ENCODE measurements at places on chromosomes 6 and 20.

DNA sequence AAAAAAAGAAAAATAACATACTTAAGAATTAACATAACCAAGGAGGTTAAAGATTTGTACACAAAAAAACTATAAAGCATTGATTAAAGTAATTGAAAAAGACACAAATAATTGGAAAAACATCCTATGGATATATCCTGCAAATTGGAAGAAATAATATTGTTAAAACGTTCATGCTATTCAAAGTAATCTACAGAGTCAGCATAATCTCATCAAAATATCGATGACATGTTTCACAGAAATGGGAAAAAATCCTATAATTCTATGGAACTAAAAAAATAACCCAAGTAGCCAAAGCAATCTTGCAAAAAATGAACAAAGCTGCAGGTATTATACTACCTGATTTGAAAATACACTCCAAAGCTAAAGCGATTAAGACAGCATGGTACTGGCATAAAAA lies 23.3 kb downstream of the OR5V1 start:
- no peak for DNase-seq

- no peak for DNase-seq
Observed at GRCh38 chr20:9550871-9551270, 36.5 kb downstream of the LAMP5 start.

GRCh38 chr6:24775520-24776058 lies 852 bp downstream of the GMNN start:
- DNase-seq = no peak

DNA sequence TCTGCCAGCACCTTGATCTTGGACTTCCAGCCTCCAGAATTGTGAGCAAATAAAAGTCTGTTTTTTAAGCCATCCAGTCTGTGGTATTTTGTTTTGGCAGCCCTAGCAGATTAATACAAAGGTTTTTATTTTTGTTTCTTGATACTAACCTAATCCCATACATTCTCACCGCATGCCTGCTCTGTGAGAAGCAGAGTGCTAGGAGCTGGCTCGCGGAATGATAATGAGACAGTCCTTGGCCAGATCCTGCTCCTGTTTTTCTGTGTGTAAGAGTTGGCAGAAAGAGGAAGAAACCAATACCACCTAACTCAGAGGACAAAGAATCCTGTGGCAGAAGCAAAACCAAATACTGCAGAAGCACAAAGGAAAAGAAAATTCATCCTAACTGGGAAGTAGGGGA lies 82.6 kb downstream of the KIF16B start:
- no peak for DNase-seq

GRCh38 chr6:24460966-24461365 lies 28.4 kb downstream of the GPLD1 start:
- no peak for DNase-seq

GRCh38 chr20:54172532-54172855 lies 1.3 kb downstream of the CYP24A1 start:
- no peak for DNase-seq

DNA sequence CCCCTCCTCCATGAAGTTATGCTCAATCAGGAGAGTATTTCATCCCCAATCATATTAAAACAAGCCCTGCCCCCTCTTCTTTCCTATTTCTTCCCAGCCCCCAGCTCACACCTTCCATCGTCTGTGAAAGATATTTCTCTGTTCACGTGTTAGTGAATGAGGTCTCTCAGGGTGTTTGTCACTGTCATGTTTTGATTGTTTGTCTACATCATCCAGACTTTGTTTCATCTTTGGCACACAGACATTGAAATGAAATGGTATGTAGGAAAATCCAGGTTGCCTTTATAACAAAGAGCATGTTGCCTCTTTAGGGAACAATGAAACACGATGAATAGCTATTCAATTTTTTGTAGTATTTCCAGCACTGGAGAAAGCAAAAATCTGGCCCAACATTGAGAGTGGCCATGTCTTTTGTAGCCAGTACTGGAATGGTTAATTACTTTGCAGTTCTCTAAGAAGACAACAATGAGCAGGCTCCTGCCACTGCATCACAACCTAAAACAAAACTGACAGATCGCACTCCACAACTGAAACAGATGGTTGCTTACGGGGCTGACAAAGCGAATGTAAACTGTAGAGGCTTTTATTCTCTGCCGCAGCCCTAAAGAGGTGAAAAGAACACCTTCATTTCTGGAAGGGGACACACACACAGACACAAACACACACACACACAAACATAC lies 543.6 kb upstream of the CITED2 start:
- no peak for DNase-seq

DNA sequence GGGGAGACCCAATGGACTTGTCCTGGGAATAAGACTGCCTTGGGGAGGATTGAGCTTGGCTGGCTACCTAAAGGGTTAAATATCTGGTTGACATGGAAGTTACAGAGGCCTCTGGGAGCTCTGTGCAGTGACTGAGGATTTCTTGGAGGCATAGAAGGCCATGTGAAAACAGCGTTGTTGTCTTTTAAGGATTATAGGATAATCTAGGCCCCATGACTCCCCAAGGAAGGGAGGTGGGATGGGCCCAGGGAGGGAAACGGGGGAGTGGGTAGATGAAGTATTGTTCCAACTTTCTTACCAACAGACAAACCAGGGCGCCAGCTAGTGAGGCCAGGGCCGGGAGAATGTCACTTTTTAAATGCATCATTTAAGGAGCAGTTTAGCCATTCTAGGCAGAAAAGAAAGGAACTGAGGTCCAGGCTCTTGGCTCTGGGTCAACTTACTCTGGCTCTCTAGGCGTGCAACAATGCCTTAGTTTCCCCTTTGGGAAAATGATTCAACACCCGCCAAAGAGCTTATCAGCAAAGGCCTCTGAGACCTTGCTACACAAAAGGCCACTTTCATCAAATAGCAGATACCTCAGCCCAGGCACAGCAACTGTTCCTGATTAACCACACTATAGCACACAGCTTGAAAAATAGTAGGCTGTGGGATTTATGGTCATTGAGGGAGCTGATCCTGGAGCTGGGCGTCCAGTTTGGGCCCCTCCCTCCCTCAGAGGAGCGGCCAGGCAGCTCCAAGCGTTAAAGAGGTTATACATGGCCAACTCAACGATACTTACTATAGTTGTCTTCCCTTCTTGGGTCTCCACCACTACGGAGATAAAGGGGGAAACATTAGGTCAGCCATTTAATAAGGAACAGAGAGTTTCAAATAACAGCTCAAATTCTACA lies 7.0 kb downstream of the MRPS18A start:
- no peak for DNase-seq

DNA sequence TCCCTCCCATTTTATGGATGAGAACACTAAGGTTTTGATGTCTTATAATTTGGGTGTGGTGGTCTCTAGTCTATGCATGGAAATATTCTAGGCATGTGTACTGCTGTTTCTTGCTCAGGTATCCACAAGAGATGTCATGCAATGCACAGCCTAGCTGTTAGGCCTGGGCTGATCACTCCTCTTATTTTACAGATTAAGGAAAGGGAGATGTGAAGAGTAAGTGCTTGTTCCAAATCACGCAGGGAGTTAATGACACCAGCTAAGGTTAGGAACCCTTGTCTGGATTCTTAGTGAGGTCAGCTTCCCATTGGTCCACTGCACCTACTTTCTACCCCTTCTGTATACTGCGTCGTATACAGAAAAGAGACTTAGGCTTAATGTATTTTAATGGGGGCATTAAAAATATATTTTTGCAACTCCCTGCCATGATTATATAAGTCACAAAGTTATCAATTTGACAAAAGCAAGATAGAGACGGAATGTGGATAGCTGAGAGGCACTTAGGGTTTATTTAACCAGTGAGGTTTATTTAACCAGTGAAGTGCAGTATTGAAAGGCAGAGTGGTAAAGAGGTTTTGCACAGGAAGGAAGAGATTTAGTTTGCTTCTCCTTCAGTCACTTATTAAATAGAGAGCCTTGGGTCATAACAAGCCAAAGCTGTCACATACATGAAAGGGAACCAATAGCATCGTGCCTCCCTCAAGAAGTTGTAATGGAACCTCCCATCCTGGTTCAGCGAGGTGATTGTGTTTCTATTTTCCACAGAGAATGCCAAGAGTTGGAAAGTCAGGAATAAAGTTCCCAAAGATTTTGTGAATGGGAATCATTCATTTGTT lies 95.0 kb upstream of the FAM184A start:
- no peak for DNase-seq

GRCh38 chr6:119728935-119729334 lies 379.4 kb upstream of the MAN1A1 start:
- no peak for DNase-seq

- DNase-seq = no peak
Observed at GRCh38 chr6:31083742-31084354, 28.5 kb downstream of the C6orf15 start.

DNA sequence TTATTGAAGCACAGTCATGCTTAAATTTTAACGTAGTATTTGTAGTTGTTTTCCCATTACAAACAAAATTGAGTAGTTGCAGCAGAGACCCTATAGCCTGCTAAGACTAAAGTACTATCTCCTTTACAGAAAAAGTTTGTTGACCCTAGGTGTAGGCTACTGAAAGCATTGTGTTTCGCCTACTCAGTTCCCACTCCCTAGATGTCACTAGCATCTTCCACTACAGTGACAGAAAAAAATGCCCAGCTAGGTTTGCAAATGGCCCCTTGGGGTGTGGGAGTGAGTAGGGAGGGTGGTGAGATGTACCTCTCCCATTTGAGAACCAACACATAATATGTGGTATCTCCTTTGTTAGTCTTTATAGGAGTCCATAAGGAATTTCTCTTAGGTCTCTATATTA lies 34.5 kb downstream of the UBR2 start:
- no peak for DNase-seq

DNA sequence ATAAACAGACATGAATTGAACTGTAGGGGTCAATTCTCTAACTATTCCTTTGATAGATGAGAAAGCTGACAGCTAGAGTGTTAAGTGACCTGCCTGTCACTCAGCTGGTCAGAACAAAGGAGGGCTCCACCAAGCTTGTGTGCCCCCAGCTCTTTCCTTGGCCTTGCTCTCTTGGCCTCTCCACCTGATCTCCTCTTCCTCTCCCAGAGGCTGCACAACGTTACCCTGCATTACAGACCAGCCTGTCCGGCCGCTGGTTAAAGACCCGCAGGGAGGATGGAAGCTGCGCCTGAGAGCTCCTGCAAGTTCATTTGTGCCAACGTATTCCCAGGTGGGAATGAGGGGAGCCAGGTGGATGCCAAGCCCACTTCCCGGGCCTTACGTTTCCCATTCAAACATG lies 22.5 kb downstream of the AGPAT4 start:
- DNase-seq = no peak

- no peak for DNase-seq
Observed at GRCh38 chr20:5065879-5066383, 53.8 kb downstream of the PCNA start.

DNA sequence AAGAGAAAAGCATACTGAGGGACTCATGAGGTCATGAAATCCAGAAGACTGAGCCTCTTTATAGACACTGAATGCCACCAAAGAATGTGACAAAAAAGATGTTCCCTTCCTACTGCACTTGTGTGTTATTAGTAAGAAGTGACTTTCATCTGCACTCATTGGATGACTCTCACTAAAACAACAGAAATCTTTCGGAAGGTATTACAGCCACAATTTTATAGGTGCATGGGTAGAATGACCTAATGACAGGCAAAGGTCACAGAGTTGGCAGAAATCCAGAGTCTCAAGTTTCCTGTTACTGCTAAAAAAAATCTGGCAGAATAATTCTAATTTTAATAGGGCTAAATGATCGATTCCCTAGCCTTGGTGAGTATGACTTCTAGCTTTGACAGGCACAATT lies 13.3 kb downstream of the PKHD1 start:
- DNase-seq = no peak

- DNase-seq = no peak
Observed at GRCh38 chr6:132304891-132305305, 96.4 kb downstream of the MOXD1 start.

- DNase-seq = no peak
Observed at GRCh38 chr6:98894810-98895209, 52.9 kb downstream of the FBXL4 start.

DNA sequence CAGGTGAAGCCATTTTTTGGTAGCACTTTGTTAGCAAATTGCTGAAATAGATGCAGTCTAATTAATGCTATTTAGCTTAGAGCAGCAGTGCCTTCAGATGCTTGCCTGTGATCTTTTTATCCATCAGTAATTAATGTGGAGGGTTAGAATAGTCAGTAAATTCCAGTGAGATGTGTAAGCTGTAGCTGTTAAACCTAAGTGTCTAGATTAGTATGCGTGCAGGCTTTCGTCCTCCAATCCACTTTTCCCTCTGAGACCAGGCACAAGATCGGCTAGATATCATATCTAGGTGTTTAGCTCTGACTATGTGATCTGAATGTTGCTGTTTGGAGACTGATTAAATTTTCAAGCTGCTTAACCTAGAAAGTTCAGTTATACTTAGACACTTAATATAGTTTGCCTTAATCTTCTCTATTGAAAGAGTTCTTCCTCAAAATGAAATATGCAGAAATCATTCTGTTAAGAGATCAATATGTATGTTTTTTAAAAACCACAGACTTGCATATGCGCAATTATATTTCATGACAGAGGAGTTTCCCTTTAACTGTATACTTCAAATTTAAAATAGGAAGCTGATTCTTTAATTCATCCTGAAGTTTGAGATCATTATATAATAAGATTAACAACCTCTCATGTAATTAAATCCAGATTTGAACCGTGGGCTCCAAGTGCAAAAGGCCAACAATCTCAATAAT lies 41.2 kb downstream of the XRN2 start:
- DNase-seq = no peak

DNA sequence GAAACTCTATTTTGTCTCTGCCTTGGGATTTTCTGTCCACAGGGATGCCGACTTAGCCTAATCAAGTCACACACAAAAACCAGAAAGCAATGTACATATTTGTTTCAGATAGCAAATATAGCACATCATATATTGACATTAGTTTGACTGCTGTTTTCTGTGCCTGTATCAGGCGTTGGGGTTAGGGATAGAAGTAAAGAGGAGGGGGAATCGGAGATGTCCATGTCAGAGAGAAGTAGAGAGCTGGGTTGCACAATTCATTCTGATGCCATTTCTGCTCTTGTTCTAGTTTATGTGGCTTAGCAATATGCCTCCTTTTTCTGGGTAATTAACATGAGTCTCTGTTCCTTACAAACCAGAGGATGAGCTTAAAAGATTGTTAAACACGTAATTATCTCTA lies 14.7 kb upstream of the IPCEF1 start:
- DNase-seq = no peak

DNA sequence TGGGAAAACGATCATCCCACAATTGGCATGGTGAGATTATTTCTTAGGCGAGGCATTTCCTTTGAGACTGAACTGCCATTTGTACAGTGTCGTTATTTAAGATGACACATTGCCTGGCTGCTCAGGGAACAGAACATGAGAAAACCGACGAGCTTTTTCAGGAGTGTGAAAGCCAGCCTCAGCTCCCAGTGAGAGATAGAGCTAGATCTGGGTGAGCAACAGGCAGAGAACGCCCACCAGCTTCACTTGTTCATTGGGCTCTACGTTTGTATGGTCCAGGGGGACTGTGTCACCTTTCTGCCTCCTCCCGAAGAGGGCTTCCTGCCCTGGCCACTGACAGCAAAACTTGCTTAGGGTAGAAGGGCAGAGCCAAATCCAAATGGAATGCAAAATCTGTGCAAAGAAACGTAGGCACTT lies 378.1 kb downstream of the RNGTT start:
- DNase-seq = no peak

- DNase-seq = no peak
Observed at GRCh38 chr6:68756454-68757375, 121.6 kb downstream of the ADGRB3 start.

GRCh38 chr20:19361790-19362189 lies 149.3 kb downstream of the SLC24A3 start:
- no peak for DNase-seq

- no peak for DNase-seq
Observed at GRCh38 chr20:3364323-3365013, 43.0 kb downstream of the DNAAF9 start.

GRCh38 chr6:104229057-104229456 lies 630.7 kb downstream of the HACE1 start:
- DNase-seq = no peak
